ENCODE measurements at places on chromosomes 1 and 21.

GRCh38 chr1:247102381-247102780 is 1.8 kb downstream of the ZNF669 start:
- DNase-seq, result no peak

GRCh38 chr1:100786870-100787269 is 67.3 kb downstream of the VCAM1 start:
- DNase-seq, result no peak

GRCh38 chr1:5493851-5494311 is 498.3 kb downstream of the NPHP4 start:
- no peak for DNase-seq

GRCh38 chr1:52738893-52739292 is 12.6 kb downstream of the ZYG11B start:
- DNase-seq, result no peak

- DNase-seq, result no peak
These were observed 13.2 kb upstream of the BEND5 start for GRCh38 chr1:48789903-48790302.

- no peak for DNase-seq
These were observed 6.4 kb upstream of the TMCO2 start for GRCh38 chr1:40241362-40241761.

DNA sequence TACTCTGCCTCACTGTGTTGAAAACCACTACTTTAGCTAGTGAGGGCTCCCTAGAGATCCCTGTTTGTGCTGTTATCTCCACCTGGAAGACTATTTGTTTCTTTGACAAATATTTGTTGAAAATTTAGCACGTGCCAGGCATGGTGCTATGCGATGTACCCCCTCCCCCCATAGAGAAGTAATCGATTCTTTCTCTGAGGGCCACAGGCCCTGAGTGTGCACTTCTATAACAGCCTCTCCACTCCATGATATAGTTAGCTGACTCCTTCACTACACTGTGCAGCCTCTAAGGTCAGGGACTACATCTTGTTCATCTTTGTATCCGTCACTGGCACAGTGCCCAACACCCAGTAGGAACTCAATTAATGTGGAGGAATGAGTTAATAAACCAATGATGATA is 17.3 kb upstream of the RBM15 start:
- no peak for DNase-seq

GRCh38 chr1:16181887-16182719 is 26.2 kb upstream of the EPHA2 start:
- no peak for DNase-seq

- DNase-seq, result no peak
These were observed 7.5 kb downstream of the TOR1AIP1 start for GRCh38 chr1:179889589-179889988.

GRCh38 chr1:175477248-175477647 is 266.1 kb downstream of the TNR start:
- DNase-seq, result no peak

- DNase-seq, result no peak
These were observed 6.1 kb upstream of the RABGAP1L start for GRCh38 chr1:174153085-174153824.

- DNase-seq, result no peak
These were observed 2.8 kb downstream of the PERM1 start for GRCh38 chr1:978835-979743.

DNA sequence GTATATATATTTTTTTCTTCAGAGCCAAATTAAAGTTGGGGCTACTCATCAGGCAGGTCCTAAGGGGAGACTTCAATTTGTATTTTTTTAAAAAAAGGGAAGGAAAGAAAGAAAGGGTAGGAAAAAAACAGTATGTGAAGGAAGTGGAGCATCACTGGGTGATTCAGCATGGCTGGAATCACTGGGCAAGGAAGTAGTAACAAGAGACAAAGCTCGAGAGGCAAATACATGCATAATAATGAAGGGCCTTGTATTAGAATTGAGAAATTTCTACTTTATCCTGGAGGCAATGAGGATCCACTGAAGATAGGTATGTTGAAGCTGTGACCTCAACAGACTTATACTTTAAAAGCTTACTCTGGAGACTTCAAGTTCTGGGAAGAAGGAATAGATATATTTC is 184.4 kb downstream of the COQ8A start:
- no peak for DNase-seq

- no peak for DNase-seq
These were observed 399.3 kb upstream of the PKN2 start for GRCh38 chr1:88284666-88285366.

DNA sequence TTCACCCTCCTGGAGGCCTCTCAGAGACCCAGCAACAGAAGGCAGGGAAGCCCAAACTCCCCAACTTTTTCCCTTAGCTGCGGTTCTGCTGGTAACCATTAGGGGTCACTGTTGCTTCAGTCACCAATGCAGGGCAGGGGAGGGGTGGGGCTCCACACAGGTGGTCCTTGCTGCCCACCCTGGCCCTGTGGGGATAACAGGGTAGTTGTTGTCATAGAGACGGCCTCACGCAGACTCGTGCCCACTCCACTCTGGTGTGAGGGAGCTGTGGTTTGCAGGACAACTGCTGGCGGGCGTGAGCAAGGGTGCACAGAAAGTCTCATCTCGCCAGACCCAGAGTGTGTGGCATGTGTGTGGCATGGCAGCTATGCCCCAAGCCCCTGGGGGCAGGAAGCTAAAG is 19.9 kb downstream of the INSRR start:
- DNase-seq, result no peak

GRCh38 chr1:33930346-33931110 is 66.6 kb downstream of the HMGB4 start:
- DNase-seq, result no peak

GRCh38 chr1:47444562-47445465 is 7.0 kb downstream of the FOXD2 start:
- no peak for DNase-seq

GRCh38 chr1:5728663-5729355 is 263.4 kb downstream of the NPHP4 start:
- no peak for DNase-seq

DNA sequence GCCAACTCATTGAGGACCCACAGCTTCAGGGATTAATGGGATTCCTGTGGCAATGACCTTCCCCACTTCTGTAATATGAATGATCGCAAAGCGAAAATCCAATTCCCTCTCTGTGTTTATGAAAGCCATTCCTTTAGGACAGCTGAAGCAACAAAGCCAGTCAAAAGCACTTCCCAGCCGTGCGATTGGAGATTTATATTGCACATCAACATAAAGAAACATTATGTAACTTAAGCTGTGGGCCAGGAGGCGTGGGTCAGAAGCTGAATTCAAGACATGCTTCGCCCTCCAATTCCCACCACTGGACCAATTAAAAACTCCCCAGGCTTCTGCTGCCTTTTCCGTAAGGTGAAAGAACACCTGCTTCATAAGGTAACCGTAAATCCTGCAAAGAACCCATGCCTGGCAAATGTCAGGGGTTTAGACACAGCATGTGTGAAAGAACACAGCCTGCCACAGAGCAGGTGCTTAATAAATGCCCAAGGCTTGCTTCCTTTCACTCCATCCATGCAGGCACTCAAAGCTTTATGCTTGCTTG is 138.9 kb upstream of the SOD1 start:
- no peak for DNase-seq

DNA sequence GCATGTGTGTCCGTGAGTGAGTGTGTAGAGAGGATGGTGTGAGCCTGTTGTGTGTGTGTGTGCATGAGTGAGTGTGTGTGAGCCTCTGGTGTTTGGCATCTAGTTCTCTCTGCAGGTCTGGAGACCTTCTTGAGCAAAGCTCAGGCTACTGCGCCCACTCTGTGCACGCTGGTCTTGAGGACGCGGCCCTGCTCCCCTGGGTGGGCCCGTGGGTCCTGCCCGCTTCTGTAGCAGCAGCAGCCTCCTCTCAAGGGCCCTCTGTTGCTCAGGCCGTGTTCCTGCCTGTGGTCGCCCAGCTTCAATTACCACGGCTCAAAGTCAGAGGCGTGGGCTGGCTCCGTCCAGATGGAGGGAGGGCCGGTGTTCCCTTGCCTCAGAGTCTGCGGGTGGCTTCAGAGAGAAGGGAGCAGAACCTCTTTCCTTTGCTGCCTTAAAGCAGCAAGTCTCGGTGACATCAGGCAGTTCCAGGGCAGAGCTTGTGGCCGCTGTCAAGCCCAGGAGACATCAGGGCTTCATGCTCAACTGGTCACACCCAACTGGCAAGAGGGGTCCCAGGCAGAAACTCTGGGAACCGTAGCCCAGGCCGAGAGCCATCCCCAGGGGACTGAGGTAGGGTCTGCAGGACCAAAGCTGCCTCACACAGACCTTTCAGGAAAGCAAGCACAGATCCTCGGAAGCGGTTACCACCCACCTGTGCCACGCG is 270.6 kb upstream of the VAMP3 start:
- no peak for DNase-seq

- no peak for DNase-seq
These were observed 69.7 kb downstream of the CC2D1B start for GRCh38 chr1:52296345-52296744.

DNA sequence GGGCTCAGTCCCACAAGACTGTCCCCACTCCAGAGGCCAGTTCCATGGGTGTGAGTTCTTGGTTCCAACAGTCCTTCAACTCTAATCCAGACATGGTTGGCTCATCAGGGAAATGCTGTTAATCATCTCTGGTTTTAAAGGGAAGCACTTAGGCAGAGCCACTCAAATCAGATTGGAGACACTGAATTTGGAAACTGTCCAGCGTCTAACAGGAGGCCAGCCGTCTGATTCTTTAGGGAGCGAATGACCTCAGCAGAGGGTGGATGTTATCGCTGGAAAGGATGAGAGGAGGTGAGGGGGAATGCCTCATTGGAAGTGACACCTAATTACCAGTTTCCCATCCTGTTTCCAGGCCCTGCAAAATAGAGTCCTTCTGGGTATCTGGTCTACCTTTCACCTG is 22.8 kb upstream of the LRRC38 start:
- DNase-seq, result no peak

GRCh38 chr1:1085171-1085841 is 11.2 kb upstream of the RNF223 start:
- no peak for DNase-seq
